ENCODE measurements at places on chromosomes 1 and 21.

GRCh38 chr21:32719085-32719484, 8.7 kb downstream of the SYNJ1 start:
- DNase-seq, result no peak

DNA sequence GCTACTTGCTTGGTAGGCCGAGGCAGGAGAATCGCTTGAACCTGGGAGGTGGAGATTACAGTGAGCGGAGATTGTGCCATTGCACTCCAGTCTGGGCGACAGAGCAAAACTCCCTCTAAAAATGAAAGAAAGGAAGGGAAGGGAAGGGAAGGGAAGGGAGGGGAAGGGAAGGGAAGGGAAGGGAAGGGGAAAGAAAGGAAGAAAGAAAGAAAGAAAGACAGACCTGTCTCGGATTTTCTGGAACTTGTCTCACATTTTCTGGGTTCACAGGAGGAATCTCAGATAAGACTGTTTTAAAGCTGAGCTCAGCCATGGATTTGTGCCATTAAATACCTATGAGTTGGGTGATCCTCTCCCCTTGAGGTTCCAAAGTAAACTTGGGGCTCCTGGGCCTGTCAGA, 12.9 kb downstream of the GSTM5 start:
- no peak for DNase-seq

DNA sequence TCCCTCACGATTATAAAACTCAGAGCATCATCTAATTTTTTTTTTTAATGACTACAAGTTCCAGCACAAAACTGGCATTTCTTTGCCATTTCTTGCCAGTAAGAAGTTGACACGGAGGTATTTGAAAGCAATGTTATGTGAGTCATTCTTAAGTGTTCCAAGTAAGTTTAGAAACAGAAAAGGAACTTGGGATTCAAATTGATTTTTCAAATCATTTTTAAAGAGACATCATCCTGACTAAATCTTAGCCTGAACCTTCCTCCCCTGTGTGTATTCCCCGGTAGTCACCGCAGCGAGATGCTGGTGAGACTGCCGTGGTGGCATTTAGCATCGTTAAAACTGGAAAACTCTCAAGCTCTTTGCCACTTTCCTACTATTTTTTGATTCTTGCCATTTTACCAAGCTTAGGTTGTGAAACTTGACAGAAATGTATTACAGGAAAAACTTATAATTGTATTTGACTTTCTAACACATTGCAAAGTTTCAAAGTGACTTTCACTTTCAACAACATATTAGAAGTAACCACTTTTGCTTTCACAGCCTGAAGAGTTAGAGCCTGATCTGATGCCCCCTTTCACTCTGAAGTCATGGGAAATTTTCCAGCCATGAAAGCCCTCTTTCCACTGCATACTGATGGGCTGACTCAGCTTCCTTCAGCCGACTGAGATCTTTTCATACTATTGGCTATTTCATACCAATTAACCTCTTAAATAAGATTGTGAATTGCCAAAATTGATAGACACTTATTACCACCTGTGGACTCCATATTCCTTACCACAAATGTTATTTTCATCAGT, 61.4 kb downstream of the OLFML2B start:
- DNase-seq, result peak; percentile 72

- DNase-seq, result no peak
Measured at GRCh38 chr1:206581571-206581981, 30.7 kb downstream of the EIF2D start.

- no peak for DNase-seq
Measured at GRCh38 chr1:202243006-202243405, 49.4 kb downstream of the LGR6 start.

DNA sequence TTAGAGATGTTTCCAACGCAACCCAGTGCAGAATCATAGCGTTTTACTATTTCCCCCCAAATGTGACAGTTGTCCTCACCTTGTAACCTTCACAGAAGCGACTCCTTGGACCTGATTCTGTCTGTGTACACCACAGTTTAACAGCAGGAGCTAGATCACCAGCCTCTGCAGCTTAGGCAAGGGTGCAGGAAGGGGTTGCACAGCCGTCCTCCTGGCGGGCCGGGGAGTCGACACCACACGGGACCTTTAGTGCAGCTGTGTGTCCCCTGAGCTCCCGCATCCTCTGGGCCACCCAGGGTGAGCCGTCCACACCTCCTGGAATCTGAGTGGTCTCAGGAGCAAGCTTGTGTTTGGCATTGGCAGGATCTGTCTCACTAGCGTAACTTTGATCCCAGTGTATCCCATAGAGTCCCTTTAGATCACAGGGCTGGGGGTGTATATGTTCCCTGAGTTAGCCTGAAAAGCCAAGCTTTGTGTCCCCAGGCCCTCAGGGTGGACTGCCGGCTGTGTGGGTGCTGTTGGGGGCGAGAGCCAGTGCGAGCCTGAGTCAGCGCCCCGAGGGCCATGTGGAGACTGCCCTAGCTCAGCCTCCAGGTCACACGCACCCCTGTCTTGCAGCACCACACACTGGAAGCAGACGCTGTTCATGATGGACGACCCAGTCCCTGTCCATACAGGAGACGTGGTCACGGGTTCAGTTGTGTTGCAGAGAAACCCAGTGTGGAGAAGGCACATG, 27.5 kb downstream of the PRMT2 start:
- no peak for DNase-seq

GRCh38 chr1:61318319-61319125, 236.2 kb downstream of the NFIA start:
- no peak for DNase-seq

GRCh38 chr21:37463083-37463801, 96.7 kb downstream of the DYRK1A start:
- no peak for DNase-seq

DNA sequence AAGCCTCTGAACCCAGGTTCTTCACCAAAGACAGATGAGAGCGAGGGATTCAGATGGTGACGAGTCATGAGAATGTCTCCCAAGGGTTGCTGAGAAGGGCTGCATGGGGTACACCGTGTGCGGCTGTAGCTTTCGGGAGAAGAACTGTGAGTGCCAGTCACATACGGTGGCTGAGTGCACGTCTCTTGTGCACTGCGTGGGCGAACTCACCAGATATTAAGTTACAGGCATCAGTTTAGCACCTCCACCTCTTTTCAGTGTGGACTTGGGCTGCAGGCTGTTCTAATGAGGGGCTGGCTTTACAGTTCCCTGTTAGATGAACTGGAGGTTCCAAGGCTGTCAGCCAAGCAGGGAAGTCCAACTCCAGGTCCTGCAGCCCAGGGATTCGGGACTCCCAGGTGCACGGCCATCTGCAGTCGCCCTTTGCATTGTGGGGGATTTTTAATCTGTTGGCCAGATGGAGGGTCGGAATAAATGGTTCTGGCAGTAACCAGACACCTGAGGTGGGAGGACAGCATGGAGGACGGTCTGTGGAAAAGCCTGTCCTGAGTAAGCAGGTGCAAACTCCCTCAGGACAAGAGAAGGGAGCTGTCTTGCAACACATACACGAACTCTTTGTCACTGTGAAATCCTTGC, 26.5 kb upstream of the AVPR1B start:
- DNase-seq, result no peak

GRCh38 chr21:41545500-41546359, 37.8 kb upstream of the TMPRSS2 start:
- no peak for DNase-seq

DNA sequence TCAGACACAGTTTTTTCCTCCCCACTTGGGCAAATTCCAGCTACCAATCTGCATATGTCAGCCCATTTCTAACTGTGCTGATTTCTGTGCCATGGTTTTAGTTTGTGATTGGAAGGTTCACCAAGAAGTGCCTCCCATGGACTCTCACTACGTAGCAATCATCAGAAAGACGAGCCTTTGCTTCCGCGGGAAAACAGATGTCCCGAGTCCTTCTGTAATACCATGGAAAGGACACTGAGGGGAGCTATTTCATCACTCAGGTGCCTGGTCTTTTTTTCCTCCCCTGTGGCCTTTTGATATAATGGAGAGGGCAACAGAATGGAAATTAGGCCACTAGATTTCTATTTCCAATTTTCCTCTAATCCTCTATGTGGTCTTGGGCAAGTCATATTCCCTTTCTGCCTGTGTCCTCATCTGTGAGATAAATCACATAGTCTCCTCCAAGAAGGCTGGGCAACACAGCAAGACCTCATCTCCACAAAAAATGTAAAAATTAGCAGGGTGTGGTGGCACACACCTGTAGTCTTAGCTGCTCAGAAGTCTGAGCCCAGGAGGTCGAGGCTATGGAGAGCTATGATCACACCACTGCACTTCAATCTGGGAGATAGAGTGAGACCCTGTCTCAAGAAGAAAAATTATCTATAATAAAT, 24.8 kb downstream of the LEMD1 start:
- DNase-seq, result peak; percentile 22

GRCh38 chr1:156391701-156392100, 22.7 kb downstream of the RHBG start:
- DNase-seq, result no peak

GRCh38 chr1:108590957-108591356, 31.1 kb downstream of the EEIG2 start:
- DNase-seq, result peak; percentile 85

DNA sequence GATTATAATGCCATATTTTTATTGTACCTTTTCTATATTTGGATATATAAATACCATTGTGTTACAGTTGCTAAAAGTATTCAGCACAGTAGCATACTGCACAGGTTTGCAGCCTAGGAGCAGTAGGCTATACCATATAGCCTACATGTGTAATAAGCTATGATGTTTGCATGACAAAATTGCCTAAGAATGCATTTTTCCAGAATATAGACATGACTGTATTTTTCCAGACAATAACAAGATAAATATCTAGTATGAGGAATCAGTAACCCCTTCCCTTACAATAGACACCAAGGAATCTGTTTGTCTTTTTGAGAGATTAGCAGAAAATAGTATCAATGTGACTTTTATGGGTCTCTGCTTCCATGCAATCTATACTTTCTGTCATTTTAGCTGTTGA, 228.6 kb downstream of the GRIK1 start:
- no peak for DNase-seq

- no peak for DNase-seq
Measured at GRCh38 chr1:40710581-40711315, 19.2 kb downstream of the NFYC start.

- DNase-seq, result no peak
Measured at GRCh38 chr1:214429951-214430770, 121.2 kb downstream of the PTPN14 start.

GRCh38 chr1:106680776-106681344, 375.6 kb upstream of the PRMT6 start:
- DNase-seq, result no peak

DNA sequence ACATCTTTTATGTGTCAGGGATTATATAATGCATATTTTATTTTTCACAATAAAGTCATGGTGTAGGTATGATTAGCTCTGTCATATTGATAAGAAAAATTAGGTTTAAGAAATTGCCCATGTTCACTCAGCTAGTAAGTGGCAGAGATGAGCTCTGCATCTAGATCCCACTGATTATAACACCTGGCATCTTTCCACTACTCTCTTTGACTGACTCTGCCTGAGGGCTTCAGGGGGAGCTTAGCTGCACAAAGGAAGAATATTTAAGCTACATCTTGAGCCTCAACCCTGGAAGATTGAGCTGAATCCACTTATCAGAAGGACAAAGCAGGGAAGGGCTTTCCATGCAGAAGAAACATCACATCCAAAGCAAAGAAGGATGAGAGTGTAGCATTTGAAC, 190.4 kb downstream of the MIS18A start:
- DNase-seq, result no peak

GRCh38 chr1:185644531-185644930, 89.7 kb upstream of the HMCN1 start:
- no peak for DNase-seq

- DNase-seq, result no peak
Measured at GRCh38 chr21:24302400-24302799, 1304.9 kb downstream of the MRPL39 start.

DNA sequence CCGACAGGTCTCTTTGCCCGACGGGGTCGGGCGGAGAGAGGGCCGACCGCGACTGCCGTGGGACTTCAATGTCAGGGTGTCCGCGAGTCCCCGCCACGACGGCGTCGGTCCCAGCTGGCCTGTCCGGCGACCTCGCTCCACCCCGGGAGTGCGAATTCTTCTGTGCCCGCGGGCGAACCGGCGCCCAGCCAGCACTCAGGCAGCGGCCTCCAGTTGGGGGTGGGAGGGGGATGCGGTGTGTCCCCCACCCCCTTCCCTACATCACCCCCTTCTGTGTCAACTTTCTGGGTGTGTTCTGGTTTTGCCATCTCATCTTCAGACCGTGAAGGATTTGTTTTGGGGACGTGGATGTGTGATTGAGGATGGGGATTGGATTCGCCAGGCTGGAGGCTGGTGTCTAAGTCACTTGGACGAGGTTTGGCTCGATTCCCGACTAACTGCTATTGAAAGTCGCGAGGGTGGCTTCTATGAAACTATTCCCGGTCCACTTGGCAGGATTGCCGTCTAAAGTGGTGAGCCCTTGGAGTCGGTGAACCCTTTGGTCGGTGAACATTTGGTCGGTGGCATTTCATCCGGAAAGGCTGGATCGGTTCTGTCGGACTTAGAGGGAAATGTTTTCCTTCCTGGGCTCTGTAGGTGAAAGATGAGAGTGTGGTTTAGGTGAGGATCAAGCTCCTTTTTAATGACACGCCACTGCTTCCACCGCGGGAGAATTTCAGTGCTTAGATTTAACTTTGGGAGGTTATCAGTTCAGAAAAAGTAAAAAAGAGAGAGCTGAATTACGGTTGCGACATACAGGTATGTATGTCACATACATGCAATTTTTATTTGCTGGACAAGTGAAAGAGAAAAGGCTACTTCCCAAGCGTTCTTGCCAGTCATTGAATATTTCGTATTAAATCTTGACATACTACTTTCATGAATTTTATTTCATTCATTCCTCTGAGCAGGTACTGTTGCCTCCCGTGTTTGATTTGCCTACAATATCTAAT, 771 bp downstream of the ABCD3 start:
- no peak for DNase-seq

GRCh38 chr1:224779536-224779935, 149.9 kb upstream of the DNAH14 start:
- DNase-seq, result no peak

DNA sequence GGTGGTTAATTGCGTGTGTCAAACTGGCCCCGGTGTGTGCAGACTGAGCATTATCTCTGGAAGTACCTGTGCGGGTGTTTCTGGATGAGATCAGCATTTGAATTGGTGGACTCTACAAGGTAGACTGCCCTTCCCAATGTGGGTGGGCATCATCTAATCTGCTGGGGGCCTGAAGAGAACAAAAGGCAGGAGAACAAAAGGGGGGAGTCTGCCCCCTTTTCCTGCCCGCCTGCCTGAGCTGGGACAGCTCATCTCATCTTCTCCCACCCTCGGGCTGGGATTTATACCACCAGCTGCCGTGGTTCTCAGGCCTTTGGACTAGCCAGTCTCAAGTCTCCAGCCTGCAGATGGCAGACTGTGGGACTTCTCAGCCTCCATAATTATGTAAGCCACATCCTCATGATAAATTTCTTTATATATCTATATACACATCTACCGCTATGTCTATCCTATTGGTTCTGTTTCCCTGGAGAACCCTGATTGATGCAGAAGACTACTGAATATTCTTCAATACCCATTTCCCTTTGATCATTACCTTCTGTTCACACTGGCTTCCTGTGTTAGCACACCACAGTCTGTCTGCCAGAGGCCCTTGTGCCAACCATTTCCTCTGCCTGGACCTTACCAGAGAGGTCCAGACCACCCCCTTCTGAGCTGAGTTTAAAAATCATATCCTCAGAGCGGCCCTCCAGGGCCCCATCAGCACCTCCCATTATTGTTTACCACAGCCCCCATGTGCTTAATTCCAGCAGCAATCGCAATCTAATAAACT, 25.2 kb downstream of the RCAN1 start:
- DNase-seq, result no peak

Data from non-pigmented ciliary epithelial cell (primary cell).